ENCODE measurements at places on chromosomes 2 and 18.

DNA sequence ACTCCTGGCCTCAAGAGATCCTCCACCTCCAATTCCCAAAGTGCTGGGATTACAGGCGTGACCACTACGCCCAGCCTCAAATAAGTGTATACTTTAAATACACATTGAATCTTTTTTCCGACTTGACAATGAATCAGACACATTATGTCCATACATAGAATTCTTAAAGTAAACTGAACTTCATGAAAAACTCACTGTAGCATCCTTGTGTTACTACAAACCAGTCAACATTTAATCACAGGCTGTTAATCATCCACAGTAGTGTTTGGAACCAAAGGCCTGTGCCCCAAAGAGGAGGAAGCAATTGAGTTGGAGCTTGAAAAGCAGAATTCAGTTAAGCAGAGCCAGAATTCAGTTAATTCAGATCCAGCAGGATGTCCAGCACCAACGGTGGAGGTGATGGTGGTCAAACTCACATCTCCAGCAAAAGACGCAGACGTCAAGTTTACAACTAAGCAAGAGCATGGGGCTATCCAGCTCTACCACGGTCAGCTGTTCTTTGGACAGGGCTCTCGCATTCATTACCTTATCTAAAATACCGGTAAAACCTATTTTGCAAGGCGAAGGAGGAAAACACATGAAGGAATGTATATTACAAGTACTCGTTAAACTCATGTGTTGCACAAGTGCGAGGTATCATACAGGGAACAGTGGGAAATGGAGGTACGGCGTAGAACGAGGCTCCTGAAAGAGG lies 1.2 kb downstream of the SLC39A6 start:
- DNase-seq, result no peak

- no peak for DNase-seq
These were observed 10.2 kb downstream of the SP110 start for GRCh38 chr2:230209422-230210051.

DNA sequence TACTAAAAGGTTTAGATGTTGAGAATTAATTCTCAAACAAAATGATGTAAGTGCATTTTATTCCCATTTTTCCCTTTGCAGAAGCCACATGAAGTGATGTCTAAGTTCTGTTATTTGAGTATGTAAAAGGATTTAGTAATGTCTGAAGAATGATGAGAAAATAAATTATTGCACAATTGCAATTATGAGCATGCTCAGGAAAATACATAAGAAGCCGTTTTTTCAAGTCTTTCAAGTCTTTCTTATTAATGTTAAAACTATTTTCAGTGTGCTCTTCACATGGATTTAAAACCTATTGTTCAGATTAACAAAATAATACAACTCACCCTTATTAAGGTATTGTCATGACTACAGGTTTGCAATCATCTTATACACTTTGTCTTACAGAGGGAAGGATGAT lies 331.4 kb upstream of the NETO1 start:
- no peak for DNase-seq

DNA sequence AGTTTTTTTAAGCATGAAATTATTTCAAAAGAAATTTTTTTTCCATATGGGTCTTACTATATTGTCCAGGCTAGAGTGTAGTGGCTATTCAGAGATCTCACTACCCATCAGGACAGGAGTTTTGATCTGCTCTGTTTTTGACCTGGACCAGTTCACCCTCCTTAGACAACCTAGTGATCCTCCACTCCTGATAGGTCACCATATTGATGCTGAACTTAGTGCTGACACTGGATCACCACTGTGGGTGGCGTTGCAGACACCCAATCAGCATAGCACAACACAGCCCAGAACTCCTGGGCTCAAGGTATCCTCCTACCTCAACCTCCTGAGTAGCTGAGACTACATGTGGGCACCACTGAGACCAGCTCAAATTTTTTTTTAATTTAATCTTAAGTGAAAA lies 8.2 kb downstream of the OLA1 start:
- no peak for DNase-seq

DNA sequence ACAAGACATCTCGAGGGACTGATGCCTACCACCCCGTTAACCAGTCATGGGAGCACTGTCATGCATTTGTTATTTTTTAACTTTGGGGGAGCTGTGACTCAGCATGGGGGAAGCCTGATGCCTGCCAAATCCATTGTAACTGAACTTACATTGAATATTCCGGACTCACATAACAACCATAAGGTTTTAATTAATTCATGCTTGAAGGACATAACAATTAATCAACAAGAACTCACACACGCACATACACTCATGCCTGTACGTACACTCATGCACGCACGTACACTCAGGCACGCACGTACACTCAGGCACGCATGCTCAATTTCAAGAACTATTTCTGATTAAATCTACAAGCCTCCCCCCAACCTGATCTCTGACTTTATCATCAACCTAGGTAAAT lies 1639.1 kb downstream of the SUCLG1 start:
- DNase-seq, result no peak

DNA sequence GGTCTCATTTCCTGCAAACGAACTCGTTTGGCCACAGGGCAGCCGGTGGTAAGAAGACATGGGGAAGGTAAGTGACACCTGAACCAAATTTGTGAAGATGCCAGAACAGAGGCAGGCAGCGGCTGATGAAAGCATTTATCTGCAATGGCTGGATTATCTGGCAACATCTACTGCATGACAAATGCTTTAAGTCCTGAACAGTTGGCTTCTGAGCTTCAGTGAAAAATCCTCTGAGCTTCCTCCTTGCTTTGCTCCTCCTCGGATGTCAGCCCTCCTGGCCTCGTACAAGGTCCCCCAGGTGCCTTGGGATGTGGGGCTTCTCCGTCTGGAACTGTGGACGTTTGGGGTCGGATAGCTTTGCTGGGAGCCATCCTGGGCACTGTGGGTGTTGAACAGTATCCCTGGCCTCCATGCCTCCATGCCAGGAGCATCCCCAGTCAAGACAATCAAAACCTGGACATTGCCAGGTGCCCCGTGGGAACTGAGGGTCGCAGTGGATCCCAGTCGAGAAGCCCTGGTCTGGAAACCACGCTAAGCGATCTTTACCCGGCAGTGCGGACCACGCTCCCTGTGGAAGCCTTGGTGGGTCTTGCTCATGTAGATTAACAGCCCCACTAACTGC lies 49.3 kb downstream of the KCNG2 start:
- DNase-seq, result no peak

GRCh38 chr18:74454279-74454751 lies 2.8 kb downstream of the DIPK1C start:
- DNase-seq, result no peak

DNA sequence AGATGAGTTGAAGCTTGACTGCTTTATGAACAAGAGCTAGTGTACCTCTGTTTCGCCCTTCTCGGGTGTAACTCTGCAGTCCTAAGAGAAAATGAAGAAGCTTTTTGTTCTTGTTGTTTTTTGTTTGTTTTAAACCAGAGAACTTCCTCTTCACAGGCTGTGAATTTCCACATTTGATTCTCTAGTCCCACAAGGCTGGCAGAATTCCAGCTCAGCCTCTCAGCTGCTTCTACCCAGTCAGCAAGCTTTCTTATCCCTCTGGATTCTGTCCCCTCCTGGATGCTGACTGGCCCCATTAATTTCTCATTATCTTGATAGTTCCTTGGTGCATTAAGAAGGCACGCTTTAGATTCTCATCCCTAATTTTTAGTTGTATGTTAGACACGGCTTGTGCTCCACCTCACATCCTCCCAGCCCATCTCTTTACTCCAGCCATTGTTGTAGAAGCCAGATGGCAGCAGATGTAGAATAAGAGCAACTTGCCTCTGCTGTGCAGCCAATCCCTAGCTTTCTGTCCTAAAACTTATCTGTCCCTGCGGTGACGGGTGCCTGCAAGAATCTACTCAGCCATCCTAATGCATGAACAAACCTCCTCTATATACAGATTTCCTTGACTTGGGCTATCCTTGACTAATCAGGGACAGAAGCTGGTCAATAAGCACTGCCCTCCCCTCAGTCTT lies 12.3 kb upstream of the RESP18 start:
- DNase-seq, result no peak

- no peak for DNase-seq
These were observed 180.1 kb upstream of the SPOPL start for GRCh38 chr2:138321458-138321857.

DNA sequence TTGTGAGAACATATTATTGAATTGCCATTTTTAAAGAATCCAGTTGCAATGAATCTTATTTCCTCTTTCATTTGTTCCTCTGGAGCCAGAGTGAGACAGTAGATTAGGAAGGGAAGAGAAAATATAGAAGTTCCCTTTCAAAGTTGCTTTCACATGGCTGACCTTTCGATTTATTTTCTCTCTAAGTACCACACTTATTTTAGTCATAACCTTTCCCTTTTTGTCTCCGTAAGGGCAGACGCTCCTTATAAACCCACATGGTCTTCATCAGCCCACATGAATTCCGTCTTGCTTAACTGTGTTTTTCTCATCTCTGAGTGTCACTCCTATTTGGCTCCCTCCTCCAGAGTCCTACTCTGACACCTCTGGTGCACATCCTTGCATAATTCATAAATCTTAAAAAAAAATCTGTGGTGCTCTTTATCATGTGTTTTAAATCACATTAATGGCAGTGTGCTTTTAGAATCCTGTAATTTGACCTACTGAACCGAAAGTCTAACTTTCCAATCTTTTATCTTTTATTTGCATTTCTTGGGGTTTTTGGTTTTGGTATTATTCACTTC lies 38.5 kb upstream of the ZNF396 start:
- no peak for DNase-seq

Data from activated CD8-positive, alpha-beta memory T cell treated with anti-CD3 and anti-CD28 coated beads for 4 hours (primary cell).